ENCODE measurements at places on chromosomes 2 and 18.

GRCh38 chr2:144986691-144987090 lies 466.8 kb upstream of the ZEB2 start:
- DNase-seq = no peak

DNA sequence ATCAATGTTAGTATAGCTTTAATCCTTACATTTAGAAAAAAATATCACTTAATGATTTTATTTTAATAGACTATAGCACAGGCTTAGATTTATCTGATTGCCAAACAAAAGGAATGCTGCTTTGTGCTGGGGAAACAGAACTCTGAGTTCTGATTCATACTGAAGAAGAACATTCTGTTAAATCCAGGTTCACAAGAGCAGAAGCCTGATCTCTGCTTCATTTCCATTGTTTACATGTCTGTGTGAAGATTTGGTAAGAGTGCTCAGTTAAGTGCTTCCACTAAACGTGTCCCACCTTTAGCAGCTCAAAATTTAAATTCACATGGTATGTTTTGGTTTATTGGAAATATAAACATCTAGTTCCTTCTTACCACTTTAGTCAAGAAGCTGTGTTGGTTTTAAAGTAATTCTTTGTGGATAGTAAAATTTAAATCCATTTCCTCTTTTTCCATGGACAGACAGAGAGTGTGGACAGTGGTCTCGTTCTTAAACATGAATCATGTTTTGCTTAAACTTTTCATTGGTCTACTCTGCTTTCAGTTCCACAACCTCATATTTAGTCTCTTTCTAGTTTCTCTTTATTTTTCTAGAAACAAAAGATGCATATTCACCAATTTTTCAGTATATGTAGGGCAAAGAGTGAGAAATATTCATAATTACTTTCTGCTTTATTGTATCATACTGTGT lies 59.1 kb downstream of the NYAP2 start:
- no peak for DNase-seq

DNA sequence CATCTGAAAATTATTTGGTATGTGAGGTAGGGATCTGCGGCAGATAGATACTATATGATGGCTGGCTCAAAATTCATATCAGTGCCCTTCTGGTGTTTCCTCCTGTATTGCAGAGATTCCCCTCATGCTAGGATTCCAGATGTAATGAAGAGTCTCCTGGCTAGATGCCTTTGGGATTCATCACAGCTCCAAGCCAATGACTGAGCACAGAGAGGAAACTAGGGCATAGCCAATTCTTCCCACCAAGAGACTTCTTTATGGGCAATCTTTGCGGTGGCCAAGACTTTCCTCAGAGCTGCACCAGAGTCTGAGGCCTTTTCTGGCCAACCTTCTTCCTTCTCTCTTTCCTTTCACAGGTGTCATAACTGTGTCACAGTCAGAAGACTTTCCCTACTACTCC lies 25.5 kb upstream of the CIB4 start:
- DNase-seq = no peak

GRCh38 chr18:28801876-28802275 lies 624.9 kb upstream of the CDH2 start:
- DNase-seq = no peak

GRCh38 chr18:7908681-7909299 lies 341.7 kb downstream of the PTPRM start:
- no peak for DNase-seq

DNA sequence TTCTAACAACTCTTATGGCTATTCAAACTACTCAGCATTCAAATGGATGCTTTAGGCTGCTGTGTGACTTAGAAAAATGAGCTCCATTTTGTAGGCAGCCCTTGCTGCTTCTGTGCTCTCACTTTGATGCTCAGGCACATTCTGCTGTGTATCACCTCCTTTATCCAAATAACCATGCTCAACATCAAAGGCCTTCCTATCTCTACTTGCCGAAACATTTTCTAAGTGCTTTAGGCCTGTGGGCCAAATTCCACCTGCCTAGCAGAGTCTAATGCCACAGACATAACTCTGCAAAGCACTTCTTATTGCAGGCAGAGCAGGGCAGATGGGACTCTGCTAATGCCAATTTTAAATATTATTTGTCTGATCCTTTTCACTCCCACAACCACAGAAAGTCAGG lies 397.4 kb downstream of the RND3 start:
- no peak for DNase-seq

- DNase-seq = no peak
These were observed 181.7 kb upstream of the SH3BP4 start for GRCh38 chr2:234770031-234770506.

Data from esophagus squamous epithelium (tissue), 5 donors.